ENCODE measurements at places on chromosomes 6 and 20. TPM values are rescaled to one million over a fixed set of nuclear protein-coding genes. Genes with fewer than 3 reads are reported as not detected.

The PRR18 gene
- total RNA-seq, result not detected

The STMND1 gene
- total RNA-seq, result not detected

The SIRPB1 gene
- total RNA-seq, result 3.1 TPM

The DDAH2 gene
- total RNA-seq, result 133 TPM

The DLL1 gene
- 24.8 TPM for total RNA-seq

The GSTA2 gene
- not detected for total RNA-seq

The OPN5 gene
- not detected for total RNA-seq

The C4A gene
- 146 TPM for total RNA-seq

The SLC35D3 gene
- not detected for total RNA-seq

The ABHD12 gene
- total RNA-seq, result 32.3 TPM

The ZNF391 gene
- 2.6 TPM for total RNA-seq

The OR12D3 gene
- not detected for total RNA-seq

The PLN gene
- total RNA-seq, result 587 TPM

The GRM1 gene
- not detected for total RNA-seq

The XKR7 gene
- total RNA-seq, result not detected

The TRIM10 gene
- not detected for total RNA-seq

The CDK5RAP1 gene
- 23.4 TPM for total RNA-seq

The CST4 gene
- total RNA-seq, result not detected

The PNLDC1 gene
- 0.26 TPM for total RNA-seq

The KIF25 gene
- 0.72 TPM for total RNA-seq

The GNMT gene
- 0.88 TPM for total RNA-seq

The ADGRF1 gene
- not detected for total RNA-seq

The HS3ST5 gene
- total RNA-seq, result not detected

The FRS3 gene
- total RNA-seq, result 3.7 TPM

The NFATC2 gene
- 13.0 TPM for total RNA-seq

The GPX5 gene
- total RNA-seq, result not detected

The SPATA25 gene
- 2.9 TPM for total RNA-seq

The CLIC1 gene
- total RNA-seq, result 303 TPM

The IBTK gene
- 33.5 TPM for total RNA-seq

The OSBPL2 gene
- total RNA-seq, result 71.3 TPM

The VSX1 gene
- not detected for total RNA-seq

The SLC22A2 gene
- 1.1 TPM for total RNA-seq

The TCP11 gene
- 0.36 TPM for total RNA-seq

The TCEA2 gene
- total RNA-seq, result 71.1 TPM

Data from aorta (tissue), 5 donors.